ENCODE measurements at places on chromosomes 5 and 9. TPM values are rescaled to one million over a fixed set of nuclear protein-coding genes. Genes with fewer than 3 reads are reported as not detected.

DNA sequence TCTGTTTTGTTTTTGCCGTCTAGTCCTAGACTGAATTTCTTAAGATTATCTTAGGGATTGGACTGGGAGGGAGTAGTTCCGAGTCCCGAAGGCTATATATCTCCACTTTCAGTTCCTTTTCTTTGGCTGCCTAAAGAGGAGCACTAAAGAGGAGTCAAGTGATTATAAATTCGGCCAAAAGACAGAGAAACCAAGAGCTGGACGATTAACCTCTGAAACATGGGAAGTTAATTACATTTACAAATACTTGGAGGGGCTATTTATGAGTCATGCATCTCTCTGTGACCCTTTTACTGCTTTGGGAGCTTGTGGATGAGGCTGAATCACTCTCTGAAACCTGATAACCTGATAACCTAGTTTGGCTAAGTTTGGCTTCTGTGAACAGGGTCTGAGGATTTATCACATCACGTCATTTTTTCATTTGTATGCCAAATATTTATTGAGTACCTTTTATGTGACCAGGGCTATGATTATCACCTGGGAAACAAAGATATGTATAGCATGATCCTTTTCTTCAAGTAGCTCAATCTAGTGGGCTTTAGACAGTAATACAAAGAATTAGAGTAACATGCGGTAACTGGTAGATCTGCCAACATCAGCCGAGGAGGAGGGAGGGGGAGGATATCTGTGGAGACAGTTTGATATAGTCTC lies 180.9 kb downstream of the CD180 start:
- no peak for DNase-seq

- DNase-seq: no peak
Measured at GRCh38 chr5:35820735-35821134, 36.0 kb upstream of the IL7R start.

The NXNL2 gene
- not detected for total RNA-seq

DNA sequence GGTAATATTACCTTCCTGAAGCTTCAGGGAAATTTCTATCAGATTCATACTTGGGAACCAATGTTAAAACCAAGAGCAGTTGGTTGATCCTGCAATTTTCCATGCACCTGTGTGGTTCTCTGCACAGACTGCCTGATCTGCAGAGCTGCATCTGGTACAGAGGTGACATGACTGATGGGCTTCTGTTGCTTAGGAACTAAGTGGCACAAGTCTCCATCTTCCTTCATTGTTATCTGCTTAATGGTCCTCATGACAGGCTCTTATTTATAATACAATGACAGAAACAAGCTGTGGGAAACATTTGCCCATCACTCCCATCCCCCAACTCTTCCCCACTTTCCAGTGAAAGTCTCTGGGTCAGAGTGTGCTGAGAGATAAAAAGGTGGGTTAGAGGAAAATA lies 799.1 kb downstream of the TAF11L14 start:
- no peak for DNase-seq

The SLC6A7 gene
- not detected for total RNA-seq

DNA sequence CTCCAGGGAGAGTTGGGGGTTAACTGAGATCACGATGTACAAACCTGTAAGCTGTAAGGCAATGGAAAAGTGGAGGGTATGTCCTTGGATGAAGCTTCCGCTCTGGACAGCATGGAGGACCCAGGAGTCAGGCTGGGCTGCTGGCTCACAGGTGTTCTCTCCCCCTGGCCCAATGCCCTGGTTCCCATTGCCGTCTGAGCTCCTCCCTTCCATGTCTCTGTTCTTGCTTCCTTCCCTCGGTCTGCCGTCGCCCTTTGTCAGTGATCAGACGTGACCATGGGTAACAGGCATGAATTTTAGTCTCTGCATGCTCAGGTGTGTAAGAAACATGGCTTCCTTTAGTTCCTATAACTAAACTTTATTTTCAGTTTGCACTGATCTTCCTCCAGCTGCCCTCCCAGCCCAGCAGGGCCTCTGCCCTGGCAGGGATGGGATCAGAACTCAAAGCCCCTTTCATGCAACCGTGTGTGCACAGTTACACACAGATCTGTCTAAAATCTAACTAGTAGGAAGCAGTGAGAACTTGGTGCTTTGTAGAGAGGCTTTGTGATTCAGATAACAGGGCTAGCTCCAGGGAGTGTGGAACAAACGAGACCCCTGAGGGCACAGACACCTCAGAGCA lies 51.7 kb upstream of the KCNMB1 start:
- DNase-seq: no peak

GRCh38 chr9:81321551-81321950 lies 367.8 kb downstream of the TLE1 start:
- DNase-seq: no peak
